ENCODE measurements at places on chromosomes 4 and X.

- no peak for DNase-seq
Observed at GRCh38 chr4:68304731-68305130, 45.2 kb downstream of the YTHDC1 start.

- DNase-seq, result no peak
Observed at GRCh38 chr4:72909461-72909860, 160.1 kb downstream of the COX18 start.

DNA sequence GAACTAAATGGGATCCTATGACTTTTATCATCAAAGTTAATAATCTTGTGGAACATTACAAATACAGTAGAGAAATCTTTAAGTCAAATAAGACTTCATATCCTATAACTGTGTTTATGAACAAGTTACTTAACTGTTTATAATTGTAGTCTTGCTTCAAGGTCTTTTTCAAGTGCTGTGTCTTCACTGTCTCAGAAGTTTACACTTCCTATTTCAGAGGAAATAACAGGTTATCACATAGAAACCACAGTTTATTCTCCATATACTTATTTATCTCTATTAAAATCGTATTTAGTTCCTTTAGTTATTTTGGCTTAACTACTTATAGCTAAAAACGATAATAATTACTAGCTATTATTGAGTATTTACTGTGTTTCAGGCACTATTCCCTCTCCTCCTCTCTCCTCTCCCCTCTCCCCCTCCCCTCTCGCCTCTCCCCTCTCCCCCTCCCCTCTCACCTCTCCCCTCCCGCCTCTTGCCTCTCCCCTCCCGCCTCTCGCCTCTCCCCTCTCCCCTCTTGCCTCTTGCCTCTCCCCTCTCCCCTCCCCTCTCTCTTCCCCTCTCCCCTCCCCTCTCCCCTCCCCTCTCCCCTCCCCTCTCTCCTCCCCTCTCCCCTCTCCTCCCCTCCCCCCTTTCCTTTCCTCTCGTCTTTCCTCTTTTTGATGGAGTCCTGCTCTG is 63.7 kb downstream of the RBPJ start:
- DNase-seq, result no peak

DNA sequence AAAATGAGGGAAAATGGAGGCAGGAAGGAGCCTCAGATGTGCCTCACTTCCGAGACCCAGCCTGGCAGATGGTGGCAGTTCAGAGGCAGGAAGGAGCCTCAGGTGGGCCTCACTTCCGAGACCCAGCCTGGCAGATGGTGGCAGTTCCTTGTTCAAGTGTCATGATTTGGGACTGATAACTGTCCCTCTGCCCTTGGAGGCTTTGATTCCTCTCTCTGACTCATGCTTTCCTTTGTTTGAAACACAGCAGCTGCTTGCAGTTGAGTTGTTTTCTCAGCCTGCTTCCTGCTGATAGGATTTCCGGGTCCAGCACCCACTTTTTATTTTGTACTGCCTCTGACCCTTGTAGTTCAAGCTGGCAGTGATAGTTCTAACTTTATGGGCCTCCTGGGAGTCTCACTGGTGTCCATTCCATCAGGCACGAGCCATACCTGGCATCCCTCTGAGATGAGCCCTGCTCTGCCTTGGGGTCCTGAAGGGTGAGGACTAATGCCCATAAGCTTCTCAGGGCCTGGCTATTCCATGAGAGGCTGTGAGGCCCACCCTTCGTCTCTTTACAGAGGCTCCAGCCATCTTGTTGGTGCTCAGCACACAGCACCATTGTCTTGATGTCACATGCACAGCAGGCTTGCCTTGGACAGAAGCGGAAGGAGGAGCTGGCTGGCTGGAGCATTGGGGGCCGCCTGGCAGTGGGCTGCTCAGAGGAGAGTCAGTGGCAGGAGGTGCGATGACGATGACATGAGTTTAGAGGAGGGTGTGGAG is 13.0 kb downstream of the RGS12 start:
- peak; percentile 59 for DNase-seq

- no peak for DNase-seq
Observed at GRCh38 chr4:110626532-110627153, 3.8 kb upstream of the PITX2 start.

GRCh38 chrX:149472625-149473024 is 32.5 kb downstream of the IDS start:
- DNase-seq, result no peak

GRCh38 chrX:10239611-10240064 is 82.9 kb downstream of the CLCN4 start:
- peak; percentile 85 for DNase-seq

DNA sequence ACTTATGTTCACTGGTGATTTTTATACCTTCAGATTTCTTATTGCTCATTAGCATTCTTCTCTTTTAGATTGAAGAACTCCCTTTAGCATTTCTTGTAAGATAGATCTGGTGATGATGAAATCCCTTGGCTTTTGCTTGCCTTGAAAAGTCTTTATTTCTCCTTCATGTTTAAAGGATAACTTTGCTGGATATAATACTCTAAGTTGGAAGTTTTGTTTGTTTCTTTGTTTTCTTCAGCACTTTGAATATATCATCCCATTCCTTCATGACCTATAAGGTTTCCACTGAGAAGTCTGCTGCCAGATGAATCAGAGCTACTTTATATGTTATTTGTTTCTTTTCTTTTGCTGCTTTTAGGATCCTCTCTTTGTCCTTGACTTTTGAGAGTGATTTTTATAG is 18.5 kb downstream of the CC2D2A start:
- DNase-seq, result no peak

DNA sequence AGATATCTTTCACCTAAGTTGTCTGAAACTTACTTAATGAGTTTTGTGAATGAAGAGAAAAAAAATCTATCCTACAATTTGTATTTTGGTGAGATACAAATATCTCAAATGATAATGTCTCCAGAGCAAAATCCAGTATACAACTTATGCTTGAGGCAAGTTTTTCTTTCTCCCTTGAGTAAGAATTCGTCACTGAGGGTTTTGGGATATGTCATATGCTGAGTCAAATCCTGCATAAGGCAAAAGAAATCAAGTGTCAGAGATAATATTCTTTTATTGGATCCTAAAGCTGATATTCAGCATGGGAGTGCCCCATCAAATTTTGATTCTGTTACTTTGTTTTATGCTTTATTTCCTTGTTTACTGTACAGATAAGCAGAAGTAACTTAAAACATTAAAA is 1308.6 kb downstream of the ARAP2 start:
- DNase-seq, result no peak

DNA sequence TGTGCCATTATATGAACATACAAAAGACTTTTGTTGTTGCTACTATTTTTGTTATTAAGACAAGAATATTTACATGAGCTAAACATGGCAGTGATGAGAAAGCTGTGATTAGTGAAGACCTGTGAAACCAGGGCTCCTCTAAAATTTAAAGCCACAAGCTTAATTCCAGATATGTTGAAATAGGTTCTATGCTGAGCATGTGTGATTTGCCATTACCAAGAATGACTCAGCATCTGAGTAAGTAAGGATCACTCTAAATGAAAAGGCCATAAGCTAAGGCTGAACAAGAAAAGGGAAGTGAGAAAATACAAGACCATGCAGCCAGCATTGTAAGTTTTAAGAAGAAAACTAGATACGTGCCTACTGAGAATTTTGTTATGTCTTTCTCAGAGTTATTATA is 75.9 kb upstream of the CAMK2D start:
- peak; percentile 86 for DNase-seq

- peak; percentile 14 for DNase-seq
Observed at GRCh38 chrX:84046403-84046984, 141.5 kb downstream of the RPS6KA6 start.

DNA sequence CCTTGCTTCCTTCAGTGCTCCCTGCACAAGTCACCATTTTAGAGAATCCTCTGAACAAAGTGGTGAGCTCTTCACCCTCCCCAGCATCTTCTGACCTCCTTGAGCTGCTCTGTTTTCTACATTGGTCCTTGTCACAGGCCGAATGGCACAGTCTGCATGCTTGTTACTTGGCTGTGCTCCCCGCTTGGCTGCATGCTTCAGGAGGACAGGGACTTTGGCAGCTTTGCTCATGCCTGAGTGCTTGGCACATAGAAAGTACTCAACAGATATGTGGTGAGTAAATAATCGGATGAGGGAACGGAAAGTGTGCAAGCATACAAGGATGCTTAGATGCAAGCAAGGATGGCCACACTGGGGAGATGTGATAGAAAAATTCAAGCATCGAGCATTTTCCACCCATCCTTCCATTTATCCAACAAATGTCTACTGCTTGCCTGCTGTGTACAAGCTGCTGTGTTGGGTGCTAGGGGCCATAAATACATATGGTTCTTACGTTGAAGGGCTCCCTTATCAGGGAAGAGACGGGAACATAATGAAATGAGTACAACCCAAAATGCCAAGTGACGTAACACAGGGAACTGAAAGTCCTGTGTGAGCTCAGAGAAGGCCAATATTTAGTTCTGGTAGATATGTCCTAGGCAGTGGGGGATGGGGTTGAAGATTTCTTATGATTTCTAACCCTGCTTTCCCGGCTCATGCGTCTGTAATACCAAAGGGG is 31.2 kb downstream of the SLC2A9 start:
- no peak for DNase-seq

DNA sequence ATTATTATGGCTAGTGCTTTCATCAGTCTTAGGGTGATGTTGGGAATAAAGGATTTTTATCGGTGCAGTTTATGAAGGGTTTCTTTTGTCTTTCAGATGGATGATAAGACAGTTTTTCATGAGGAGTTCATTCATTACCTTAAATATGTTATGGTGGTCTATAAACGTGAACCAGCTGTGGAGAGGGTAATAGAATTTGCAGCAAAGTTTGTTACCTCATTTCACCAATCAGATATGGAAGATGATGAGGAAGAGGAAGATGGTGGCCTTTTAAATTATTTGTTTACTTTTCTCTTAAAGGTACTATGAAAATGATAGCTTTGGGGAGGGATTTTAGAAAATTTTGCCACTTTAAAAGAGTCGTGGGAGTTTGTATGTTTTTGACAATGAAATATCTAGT is 1.3 kb downstream of the NCAPG start:
- no peak for DNase-seq

DNA sequence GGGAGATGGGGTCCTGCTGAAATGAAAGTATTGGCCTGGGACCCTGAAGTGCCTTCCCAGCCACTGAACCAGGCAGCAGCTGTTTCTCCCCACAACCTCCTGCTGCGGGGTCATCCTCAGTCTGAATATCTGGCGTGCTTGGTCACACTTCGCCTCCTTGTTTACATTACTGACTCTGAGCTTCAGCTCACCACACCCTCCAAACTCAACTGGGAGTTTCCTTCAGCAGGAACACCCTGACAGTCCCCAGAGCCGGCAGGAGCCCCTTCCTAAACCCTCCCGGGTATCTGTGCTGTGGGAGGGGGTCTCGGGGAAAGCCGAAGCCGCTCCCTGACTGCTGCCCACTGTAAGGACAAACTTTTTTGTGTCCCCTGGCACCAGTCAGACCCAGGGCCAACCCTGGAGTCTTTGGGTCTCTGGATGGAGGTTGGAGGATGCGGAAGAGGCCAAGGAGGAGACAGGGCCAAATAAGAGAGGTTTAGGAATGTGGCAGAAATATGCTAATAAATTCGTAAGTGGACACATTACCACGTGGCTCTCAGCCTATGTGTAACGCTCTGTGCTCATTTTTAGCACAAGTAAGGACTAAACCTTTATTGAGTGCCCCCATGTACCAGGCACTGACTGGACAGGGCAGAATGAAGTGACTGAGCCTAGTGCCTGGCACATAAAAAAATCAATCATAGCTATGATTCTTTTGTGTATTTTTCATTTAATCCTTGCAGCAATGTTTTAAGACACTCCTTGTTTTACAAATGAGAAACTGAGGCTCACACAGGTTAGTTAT is 20.7 kb downstream of the FHDC1 start:
- DNase-seq, result peak; percentile 83

- DNase-seq, result peak; percentile 97
Observed at GRCh38 chr4:176988226-176988625, 195.5 kb upstream of the VEGFC start.

DNA sequence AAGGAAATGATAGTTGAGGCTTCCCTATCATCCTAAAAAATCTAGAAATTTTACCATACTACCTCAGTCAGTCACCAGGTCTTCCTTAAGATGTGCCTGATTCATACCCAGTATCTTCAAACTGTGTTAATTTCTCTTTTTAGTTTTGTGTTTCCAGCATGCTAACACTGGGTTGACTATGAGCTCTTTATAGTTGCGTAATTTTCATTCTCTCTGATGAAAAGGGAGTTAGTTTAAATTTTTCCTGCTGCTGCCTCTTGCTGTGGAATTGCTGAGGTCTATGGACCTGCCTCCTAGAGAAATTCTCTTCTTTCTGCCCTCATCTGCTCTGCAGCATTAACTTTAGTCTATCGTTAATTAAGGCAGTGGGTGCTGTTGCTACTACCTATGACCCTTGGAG is 66.6 kb downstream of the BANK1 start:
- DNase-seq, result no peak

- no peak for DNase-seq
Observed at GRCh38 chr4:30727409-30727808, 7.2 kb downstream of the PCDH7 start.

GRCh38 chrX:97867266-97867665 is 983.6 kb downstream of the RPA4 start:
- DNase-seq, result no peak

DNA sequence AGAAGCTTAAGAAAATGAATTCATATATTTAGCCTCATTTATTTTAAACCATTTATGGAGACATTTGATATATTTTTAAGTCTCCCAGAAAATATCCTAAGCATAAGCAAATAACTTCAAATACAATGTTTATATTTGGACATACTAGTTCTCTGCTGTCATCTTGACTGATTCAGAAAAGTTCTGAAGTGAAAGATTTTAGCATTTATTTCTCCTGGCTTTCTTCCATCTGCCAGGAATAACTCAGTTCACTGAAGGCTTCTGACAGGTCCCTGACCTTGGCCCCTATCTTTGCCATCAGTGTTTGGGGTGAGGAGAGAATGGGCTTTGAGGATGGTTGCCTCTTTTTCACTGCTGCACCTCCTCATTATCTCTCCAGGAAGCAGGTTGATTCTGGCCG is 115.7 kb downstream of the SLIT2 start:
- DNase-seq, result peak; percentile 40

Measured in fibroblast of skin of back (primary cell).